Tongue (tissue), 3 donors: ENCODE measurements at places on chromosomes 3 and 15. TPM values are rescaled to one million over a fixed set of nuclear protein-coding genes. Genes with fewer than 3 reads are reported as not detected.

ALDH1L1 gene
- 7.7 TPM for total RNA-seq

EFHB gene
- total RNA-seq, result 1.7 TPM

ZNF80 gene
- not detected for total RNA-seq

GPR149 gene
- 0.41 TPM for total RNA-seq

INKA1 gene
- total RNA-seq, result 12.3 TPM

KIF23 gene
- 19.5 TPM for total RNA-seq

INSYN1 gene
- total RNA-seq, result 14.8 TPM

STRC gene
- 0.21 TPM for total RNA-seq

PP2D1 gene
- not detected for total RNA-seq

DNAH12 gene
- 0.21 TPM for total RNA-seq

GPR87 gene
- total RNA-seq, result 2.3 TPM

HRH1 gene
- total RNA-seq, result 9.6 TPM

IGSF10 gene
- total RNA-seq, result 15.3 TPM

LRRC2 gene
- total RNA-seq, result 13.0 TPM

AADACL2 gene
- total RNA-seq, result 2.7 TPM

SLC38A3 gene
- total RNA-seq, result 1.2 TPM

TGM4 gene
- not detected for total RNA-seq

VILL gene
- 7.0 TPM for total RNA-seq

ZNF639 gene
- total RNA-seq, result 53.5 TPM

VEPH1 gene
- total RNA-seq, result 7.8 TPM

SNTN gene
- not detected for total RNA-seq

UBAP1L gene
- total RNA-seq, result 2.3 TPM

APBA2 gene
- 8.1 TPM for total RNA-seq

DNAJA4 gene
- 53.7 TPM for total RNA-seq

SERINC4 gene
- 0.10 TPM for total RNA-seq

CFAP100 gene
- total RNA-seq, result not detected

LRRC31 gene
- total RNA-seq, result not detected

SLCO2A1 gene
- 1.5 TPM for total RNA-seq
